ENCODE measurements at places on chromosomes 11 and 22.

- DNase-seq, result no peak
These were observed 9.2 kb downstream of the SIPA1 start for GRCh38 chr11:65646958-65647701.

DNA sequence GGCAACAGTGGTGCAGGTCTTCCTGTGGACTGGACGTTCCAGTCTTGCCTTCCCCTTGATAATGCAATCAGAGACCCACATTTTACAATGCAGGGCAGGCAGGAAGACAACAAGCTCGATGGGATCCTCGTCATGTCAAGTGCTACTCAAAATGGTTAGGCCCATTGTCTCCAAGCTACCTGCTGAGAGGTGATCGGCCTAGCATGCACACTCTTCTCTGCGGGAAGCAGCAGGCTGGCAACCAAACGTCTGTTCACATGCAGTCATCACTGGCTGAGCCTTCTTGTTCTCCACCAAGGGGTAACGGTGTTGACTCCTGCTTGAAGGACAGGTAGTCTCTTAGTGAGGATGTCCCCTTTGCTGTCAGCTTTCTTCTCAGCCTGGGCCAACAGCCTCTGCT is 25.5 kb upstream of the CD82 start:
- no peak for DNase-seq

GRCh38 chr11:101582236-101582988 is 1.4 kb downstream of the TRPC6 start:
- no peak for DNase-seq

DNA sequence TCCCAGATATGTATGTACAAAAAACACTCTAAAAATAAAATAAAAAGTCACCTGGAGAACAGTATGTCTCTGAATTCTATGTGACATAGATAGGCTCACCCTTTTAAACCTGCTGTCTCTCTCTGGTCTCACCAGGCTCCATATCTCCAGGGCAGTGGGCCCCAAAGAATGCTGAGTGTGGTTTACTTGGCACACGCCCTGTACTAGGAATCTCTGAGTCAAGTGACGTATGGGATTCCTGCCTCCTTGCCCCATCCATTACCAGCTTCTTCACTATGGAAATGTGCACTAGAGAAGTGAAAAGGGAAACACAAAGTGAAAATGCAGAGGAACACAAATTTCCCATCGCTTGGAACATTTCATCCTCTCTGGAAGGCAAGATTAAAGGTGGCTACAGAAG is 722.2 kb upstream of the TENM4 start:
- no peak for DNase-seq

GRCh38 chr22:27811778-27812177 is 10.2 kb upstream of the MN1 start:
- DNase-seq, result no peak

GRCh38 chr11:35624781-35625180 is 6.5 kb downstream of the FJX1 start:
- DNase-seq, result no peak

DNA sequence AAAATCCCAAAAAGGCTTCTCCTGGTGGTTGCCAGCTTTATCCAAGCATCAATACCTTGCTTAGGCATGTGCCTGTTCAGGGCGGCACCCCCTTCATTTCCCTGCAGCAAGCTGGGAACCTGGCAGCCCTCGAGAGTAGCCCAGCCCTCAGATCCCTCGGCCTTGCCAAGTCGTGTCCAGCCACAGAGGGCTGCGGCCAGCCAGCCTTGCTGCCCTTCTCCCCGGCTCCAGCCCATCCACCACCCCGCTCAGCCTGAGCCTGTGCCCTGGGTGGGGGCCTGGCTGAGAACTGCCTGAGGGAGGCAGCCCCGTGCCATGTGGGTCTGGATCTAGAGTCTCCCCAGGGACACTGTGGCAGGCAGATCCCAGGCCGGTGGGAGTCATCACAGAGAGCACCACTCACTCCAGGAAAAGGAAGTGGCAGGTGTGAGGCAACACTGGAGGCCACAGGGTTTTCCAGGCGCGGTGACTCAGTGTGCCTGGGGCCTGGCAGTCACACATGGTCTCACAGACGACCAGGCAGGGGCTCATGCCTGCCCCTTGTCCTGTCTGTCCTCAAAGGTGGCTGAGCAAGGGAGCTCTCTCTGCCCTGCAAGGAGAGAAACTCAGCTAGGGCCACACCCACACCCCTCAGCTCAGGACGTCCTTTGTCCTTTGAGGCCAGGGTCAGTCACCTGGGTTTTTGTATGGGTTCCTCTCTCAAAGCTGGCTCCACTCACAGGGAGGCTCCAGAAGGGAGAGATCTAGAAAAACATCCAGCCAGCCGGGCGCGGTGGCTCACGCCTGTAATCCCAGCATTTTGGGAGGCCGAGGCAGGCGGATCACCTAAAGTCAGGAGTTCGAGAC is 12.2 kb upstream of the CDC42BPG start:
- no peak for DNase-seq

DNA sequence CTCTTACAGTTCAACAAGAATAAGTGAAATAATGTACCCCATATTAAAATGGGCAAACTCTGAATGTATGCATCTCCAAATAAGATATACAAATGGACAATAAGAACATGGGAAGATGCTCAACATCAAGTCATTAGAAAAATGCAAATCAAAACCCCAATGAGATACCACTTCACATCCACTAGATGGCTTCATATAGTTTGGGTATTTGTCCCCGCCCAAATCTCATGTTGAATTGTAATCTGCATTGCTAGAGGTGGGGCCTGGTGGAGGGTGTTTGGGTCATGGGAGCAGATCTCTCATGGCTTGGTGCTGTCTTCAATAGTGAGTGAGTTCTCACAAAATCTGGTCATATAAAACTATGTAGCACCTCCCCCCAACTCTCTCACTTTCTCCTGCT is 5.7 kb downstream of the MPZL2 start:
- no peak for DNase-seq

DNA sequence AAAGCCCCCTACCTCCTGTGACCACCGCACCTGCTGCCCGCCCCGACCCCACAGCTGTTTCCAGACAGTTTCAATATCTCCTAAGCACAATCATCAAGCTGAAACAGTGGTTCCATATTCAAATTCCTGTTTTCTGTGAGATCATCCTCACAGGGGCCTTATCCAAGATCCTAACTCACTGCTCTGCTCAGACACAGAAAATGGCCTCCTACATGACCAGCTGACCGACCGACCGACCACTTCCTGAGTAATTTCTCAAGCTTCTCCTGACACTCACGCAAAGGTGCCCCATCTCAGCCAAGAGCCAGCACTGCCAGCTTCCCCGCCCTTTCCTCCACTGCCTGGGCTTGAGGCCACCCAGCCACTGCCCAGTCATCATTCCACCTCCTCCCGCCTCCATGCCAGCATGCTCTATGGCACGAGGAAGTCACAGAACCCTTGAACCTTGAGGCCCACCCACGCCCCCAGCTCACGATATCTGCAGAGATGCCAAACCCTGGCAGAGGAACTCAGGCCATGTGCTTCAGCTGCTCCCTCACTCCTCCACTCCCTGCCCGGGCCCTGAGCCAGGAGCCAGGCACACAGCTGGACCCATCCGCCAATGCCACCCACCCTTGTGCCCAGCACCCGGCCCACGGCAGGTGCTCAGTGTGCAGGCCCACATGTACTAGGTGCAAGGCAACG is 14.0 kb downstream of the KIAA0930 start:
- no peak for DNase-seq

GRCh38 chr11:23315286-23315685 is 455.0 kb upstream of the CCDC179 start:
- no peak for DNase-seq

DNA sequence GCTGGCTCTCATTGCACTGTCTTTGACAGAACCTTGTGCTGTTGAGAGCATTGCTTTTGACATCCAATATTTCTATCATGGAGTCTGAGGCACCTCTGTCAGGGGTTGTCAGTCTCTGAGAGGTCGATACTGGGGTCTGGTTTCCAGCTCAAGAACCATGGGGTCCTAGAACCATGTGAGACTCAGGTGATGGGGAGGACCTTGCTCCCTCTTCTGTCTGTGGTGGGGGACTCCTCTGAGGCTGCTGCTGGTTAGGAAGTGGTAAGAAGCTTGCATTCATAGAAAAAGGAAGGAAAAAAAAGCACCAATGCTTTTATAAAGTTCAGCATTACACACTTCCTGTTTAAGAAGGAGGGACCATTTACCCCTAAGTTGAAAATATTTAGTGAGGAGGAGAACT is 91.8 kb upstream of the CD44 start:
- no peak for DNase-seq
